Spleen (tissue), 13 donors: ENCODE measurements at places on chromosomes 11 and 22. TPM values are rescaled to one million over a fixed set of nuclear protein-coding genes. Genes with fewer than 3 reads are reported as not detected.

- H3K27me3 ChIP-seq, result no peaks in the 10 kb centered on the region
- no peaks in the 10 kb centered on the region for H3K4me1 ChIP-seq
- no peak overlapping the region for H3K4me3 ChIP-seq
Measured at GRCh38 chr22:47599753-47600152, 837.3 kb downstream of the TBC1D22A start.

- H3K27ac ChIP-seq, result peak overlapping the region; percentile 85
- H3K27me3 ChIP-seq, result no peaks in the 10 kb centered on the region
- peak; percentile 87 for DNase-seq
Measured at GRCh38 chr11:76234416-76235232, 28.3 kb upstream of the WNT11 start.

- H3K27ac ChIP-seq, result no peak overlapping the region
- DNase-seq, result no peak
- H3K36me3 ChIP-seq, result no peaks in the 10 kb centered on the region
- H3K27me3 ChIP-seq, result no peaks in the 10 kb centered on the region
- no peak overlapping the region for H3K4me3 ChIP-seq
- no peaks in the 10 kb centered on the region for H3K4me1 ChIP-seq
Measured at GRCh38 chr11:16058671-16059070, 297.7 kb downstream of the SOX6 start.

Gene MRGPRF
- 7.2 TPM for total RNA-seq

Gene ZBED4
- 16.1 TPM for total RNA-seq
